ENCODE measurements at places on chromosomes 11 and 22.

DNA sequence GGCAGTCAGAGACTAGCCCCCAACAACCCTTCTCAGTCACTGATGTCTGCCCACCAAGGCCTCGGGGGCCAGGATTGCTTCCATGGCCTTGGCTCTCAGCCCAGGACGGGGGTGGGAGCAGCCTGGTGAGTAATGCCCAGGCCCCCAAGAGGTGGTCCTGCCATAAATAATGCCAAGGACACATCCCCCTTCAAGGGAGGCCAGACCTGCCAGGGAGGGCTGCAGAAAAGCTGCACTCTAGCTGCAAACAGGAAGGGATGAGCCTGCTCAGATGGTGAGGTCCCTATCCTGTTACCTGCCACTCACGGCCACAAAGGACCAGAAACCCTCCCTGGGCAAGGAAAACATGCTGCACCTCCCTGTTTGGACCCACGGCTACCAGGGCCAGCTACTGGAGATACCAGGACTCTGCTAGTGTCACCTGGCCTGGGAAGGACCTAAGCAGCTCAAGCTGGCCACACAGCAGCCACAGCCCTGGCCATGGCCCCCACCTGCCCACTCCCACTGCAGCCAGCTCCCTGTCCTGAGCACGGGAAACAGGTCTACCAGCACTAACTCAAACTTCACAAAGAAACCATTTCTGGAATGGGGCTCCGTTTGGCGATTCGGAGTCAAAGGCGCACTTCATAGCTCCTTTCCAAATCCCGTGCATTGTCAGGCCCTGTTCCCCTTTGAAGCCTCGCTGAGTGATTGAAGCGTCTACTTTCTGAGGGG, 12.1 kb downstream of the GNB1L start:
- no peak for DNase-seq

- no peak for DNase-seq
These were observed 22.6 kb downstream of the ACO2 start for GRCh38 chr22:41491374-41492100.

DNA sequence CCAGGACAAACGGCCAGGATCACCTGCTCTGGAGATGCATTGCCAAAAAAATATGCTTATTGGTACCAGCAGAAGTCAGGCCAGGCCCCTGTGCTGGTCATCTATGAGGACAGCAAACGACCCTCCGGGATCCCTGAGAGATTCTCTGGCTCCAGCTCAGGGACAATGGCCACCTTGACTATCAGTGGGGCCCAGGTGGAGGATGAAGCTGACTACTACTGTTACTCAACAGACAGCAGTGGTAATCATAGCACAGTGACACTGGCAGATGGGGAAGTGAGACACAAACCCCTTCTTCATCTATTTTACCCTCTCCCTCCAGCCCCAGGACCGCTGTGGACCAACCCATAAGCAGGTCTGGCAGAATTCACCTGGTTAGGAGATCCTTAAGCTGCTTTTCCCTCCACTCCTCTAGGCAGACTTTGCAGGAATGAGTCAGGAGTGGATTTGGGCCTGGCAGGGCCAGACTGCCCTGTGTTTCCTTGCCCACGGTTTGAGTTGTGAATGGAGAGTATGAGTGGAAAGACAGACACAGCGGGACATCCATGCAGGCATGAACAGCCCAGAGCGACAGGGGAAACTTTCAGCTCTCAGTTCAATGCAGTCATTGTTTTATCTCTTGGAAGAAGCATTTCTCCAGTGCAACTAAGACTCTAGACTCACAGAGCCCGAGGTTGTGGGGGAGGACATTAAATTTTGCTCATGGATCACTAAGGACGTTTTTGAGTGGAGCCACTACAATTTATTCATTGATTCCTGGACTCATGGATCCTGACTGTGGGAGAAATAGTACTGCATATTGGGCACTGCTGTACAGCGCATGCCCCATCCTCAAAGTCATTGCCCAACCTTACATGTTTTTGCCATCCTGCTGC, 75.3 kb upstream of the IGLL5 start:
- no peak for DNase-seq

DNA sequence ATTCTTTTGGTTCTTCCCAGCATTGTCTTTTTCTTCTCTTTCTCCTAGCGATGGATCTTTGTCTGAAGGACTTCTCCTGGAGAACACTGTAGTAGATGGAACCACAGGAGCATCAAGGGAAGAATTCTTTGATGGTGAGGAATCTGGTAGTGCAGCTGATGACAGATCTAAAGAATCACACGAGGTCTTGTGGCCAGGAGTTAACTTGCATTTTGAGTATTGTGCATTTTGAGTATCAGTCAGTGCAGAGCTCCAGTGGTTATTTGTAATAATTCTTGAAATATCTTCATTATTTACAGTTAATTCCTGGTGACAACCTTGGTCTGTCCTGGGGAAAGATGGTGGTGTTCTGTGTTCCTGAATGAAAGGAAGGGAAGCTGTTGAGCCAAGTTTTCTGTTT, 14.5 kb upstream of the POGLUT3 start:
- no peak for DNase-seq

DNA sequence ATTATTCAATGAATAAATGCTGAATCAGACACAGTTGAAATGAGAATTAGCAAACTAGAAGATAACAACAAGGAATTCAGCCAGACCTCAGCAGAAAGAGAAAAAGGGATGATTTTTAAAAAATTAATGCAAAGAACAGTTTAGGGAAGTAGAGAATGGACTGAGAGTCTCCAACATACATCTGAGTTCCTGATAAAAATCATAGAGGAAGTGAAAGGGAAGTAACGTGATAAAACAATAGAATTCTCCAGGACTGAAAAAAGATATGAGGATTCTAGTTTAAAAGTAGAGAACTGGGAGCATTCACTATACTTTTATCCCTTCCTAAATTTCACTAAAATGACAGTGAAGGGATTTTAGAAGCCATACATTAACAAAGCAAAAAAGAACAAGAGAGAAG, 592.0 kb downstream of the SOX6 start:
- DNase-seq = no peak

DNA sequence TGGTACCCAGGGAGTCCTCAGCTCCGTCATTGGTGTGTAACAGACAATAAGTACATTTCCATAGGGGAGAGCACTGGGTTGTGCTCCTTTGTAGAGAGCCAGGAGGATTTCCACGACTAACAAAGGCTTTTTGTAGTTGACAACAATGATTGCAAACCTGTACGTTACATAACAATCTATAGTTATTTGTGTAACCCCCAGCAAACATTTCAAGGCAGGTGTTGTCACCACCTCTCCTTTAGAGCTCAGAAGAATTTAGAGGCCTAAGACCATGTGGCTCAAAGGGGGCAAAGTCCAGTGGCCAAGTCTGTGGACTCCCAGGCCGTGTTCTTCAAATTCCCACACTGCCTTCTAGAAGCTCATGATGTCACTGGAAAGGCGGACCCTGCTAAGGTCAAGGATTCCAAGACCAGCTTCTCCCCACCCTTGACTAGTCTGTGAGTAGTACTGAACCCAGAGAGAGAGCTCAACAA, 15.8 kb downstream of the RPL27A start:
- no peak for DNase-seq

GRCh38 chr11:128563942-128564641, 23.3 kb downstream of the ETS1 start:
- DNase-seq = no peak
